ENCODE measurements at places on chromosomes 1 and 21.
A peak's percentile ranks its signal among the peaks of the same experiment; 100 is the strongest.

GRCh38 chr1:6801966-6802365 lies 16.7 kb downstream of the CAMTA1 start:
- peak; percentile 74 for DNase-seq

DNA sequence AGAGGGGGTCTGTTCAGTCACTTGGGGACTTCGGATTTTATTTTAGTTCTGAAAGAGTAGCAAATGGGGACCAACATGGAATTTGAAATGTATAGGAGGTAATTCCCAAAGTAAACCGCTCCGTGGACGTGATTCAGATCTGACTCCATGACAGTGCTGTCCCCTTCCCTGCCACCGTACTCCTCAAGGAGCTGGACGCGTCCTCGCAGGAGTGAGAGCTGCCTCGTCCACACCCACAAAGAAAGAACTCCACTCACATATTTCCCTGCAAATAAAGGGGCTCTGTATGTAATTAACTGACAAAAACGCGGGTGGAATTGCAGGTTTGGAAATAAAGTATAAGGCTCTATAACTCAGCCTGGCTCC lies 183.6 kb downstream of the ETS2 start:
- DNase-seq, result no peak

DNA sequence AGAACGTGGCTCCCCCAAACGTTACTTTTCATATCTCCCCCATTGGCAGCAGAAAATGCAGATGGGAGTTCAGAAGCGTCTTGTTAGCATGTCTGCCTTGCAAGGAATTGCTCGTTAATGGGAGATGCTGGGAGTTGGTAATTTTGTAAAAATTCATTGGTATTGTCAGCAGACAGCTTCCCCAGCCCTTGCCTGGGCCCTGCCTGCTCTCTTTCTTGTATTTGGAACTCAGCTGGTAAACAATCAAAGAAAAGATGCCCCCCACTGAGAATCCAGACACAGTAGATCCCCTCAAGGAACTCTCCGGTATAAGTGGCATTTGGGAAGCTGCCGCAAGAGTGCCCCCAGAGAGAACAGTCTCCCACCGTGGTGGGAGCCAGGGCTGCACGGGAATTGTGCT lies 94.4 kb upstream of the IGSF21 start:
- DNase-seq, result no peak

- DNase-seq, result no peak
These were observed 43.9 kb upstream of the SAMSN1 start for GRCh38 chr21:14589855-14590563.

DNA sequence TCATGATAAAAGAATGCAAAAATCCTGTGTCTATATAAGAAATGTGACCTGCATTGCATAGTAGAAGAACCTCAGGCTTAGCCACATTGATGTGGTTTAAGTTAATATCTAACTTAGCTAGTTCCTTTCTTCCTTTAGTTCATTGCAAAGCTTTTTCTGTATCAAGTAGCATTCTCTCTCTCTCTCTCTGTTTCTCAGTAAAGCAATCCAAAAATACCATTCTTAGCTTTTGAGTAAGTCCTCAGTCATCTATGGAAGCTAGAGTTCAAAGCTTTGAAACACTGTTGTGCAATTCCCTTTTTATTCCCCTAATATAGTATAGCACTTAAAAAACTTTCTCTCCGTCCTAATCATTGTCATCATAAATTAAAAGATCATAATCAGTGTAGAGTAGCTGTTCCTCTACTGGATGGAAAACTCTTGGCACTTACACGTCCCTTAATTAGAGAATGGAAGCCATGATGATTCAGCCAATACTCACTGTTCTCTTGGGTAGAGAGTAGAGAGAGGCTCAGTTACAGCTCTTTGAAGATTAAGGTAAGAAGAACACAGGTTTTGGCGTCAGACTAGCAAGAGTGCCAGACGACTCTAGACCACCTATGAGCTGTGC lies 350.3 kb upstream of the LYPLAL1 start:
- DNase-seq, result peak; percentile 86

DNA sequence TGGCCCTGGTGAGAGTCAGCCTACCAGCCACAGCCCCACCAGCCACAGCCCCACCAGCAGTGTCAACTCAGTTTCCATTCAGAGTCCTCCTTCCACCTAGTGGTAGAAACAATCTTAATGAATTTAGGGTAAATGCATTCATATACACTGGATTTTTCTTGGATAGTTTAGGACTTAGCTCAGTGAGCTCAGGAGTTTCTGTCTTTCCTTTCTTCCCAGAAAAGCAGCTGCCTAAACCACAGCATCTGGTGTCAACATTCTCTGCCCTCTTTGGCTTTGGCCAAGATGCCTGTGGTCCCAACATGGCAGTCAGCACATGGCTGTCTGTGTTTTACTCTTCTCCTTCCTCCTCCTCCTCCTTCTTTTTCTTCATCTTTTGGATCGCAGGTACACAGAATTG lies 94.0 kb downstream of the CLIC6 start:
- peak; percentile 60 for DNase-seq

DNA sequence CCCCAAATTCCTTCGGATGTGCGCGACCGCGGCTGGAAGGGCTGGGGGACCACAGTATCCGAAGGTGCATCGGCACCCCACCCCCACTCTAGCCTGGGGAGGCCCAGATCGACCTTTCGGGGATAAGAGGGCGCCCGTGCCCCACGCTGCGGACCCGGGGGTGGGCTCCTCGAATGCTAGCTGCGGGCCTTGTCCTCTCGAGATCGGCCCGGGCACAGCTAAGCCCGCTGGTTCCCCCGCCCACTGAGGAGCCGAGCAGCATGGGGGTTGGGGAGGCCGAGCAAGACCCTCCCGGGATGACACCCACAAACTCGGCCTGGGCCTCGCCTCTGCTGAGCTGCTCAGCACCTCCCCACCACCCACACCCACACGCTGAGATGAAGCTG lies 653 bp upstream of the IFFO2 start:
- no peak for DNase-seq

All from fibroblast of mammary gland (primary cell).